ENCODE measurements at places on chromosomes 6 and 20.

- peak; percentile 83 for DNase-seq
Observed at GRCh38 chr20:62352402-62353288, 14.5 kb downstream of the LAMA5 start.

DNA sequence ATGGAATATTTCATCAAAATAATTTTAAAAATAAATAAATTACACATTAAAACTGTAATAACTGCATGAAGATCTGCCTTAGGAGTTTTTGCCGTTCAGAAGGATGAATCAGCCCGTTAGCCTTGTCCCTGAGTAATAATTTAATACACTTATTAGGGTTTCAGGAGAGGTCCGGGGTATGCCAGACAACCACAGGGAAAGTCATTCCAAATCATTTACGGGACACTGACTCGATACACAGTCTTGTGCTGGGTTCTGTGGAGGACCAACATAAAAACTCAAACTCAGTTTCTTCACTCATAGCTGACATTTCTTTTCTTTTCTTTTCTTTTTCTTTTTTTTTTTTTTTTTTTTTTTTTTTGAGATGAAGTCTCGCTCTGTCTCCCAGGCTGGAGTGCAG, 735 bp upstream of the LY6G6F start:
- DNase-seq, result no peak

GRCh38 chr20:34129518-34130162, 17.6 kb upstream of the EIF2S2 start:
- DNase-seq, result peak; percentile 44

GRCh38 chr6:79687759-79688158, 56.6 kb downstream of the SH3BGRL2 start:
- no peak for DNase-seq

GRCh38 chr20:60007464-60007863, 49.2 kb downstream of the CDH26 start:
- no peak for DNase-seq

GRCh38 chr20:39108746-39109145, 146.6 kb downstream of the DHX35 start:
- no peak for DNase-seq

GRCh38 chr20:52441710-52442109, 250.1 kb upstream of the ZFP64 start:
- DNase-seq, result no peak

DNA sequence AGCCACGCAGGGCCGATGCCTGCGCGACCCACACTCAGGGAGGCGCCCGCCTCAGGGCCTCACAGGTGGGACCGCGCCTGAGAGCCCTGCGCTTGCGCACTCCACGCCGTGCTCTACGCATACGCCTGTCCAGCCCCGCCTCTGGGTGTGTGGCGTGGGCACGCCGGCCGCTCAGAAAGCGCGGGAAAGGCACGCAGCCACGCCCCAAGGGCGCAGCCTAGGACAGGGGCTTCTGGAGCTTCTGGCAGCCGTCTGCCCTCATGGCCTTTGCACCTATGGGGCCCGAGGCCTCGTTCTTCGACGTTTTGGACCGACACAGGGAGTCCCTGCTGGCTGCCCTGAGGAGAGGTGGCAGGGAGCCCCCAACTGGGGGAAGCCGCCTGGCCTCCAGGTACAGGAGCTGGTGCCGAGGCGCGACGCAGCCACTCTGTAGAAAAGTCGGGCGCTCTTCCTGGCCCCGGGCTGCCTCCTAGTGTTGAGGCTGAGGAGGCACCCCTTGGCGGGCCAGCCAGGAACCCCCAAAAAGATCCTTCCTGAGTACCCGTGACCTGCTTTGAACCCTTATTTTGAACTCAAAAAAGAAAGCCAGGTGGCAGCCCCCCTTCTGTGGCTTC, at the start of gene SPO11:
Gene SPO11, plus strand, starts transcription at position 196 of the 614 bp plus-strand sequence. Its CDS starts 65 bp downstream, at position 261.
- no peak for DNase-seq

DNA sequence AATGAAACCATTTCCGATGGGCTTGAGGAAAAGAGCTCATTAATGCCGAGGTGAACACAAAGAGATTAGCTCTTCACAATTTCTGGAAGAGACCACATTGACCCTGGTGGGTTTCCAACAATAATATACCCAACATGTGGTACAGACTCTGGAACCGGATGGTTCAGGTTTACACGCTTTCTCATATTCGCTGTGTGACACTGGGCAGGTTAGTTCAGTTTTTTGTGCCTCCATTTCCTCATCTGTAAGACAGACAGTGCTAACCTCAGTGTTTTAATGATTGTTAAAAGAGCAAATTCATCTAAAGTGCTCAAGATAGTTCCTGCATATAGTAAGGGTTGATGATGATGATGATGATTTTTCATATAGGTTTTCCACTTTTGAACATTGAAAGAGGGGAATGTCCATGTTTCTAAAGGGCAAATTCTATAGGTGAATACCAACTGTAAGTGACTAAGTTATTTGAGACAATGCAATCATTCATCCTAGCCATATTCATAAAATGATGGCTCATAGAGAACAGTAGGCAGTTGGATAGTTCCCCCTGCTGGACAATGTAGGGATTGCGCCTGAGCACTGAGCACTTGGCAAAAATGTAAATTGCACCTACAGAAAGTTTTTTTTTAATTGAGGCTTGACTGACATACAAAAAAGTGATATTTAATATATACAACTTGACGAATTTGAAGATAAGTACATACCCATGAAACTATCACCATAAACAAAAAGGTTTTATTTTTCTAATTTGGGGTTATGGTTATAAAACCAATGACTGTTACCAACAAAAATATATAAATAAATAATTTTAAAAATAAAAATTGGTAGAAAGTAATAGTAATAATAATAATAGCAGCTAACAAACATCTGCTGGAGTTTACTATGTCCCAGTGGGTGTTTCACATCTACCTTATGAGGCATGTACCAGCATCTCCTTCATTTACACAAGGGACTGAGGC, 2.1 kb upstream of the PERP start:
- DNase-seq, result peak; percentile 61

All from uterus (tissue), 4 donors.